HepG2 (cell line): ENCODE measurements at places on chromosomes 7 and 10. TPM values are rescaled to one million over a fixed set of nuclear protein-coding genes. Genes with fewer than 3 reads are reported as not detected.

- peaks cover 7% of the 10 kb centered on the region; the same call in 1 of the 2 replicates for H3K4me1 ChIP-seq
- no peak overlapping the region for H3K4me3 ChIP-seq
- no peak overlapping the region for H3K27ac ChIP-seq
- no peak for DNase-seq
- no peaks in the 10 kb centered on the region for H3K27me3 ChIP-seq
Measured at GRCh38 chr10:11504566-11505285, 106.7 kb downstream of the USP6NL start.

Gene SPOCK2
- total RNA-seq: 4.7 and 8.6 TPM in 2 replicates

GRCh38 chr7:158028290-158028941 is 559.2 kb downstream of the PTPRN2 start:
- peak overlapping the region; percentile 53 for H3K4me3 ChIP-seq
- peak; percentile 72 for DNase-seq
- H3K27me3 ChIP-seq: peaks cover 3% of the 10 kb centered on the region; the same call in 1 of the 2 replicates
- H3K36me3 ChIP-seq: no peaks in the 10 kb centered on the region

- peaks cover 37% of the 10 kb centered on the region for H3K4me1 ChIP-seq
- H3K27ac ChIP-seq: no peak overlapping the region
Measured at GRCh38 chr7:17084166-17084475, 202.3 kb upstream of the AGR3 start.

Gene UPK3BL1
- total RNA-seq: 3.5 and 6.3 TPM in 2 replicates

DNA sequence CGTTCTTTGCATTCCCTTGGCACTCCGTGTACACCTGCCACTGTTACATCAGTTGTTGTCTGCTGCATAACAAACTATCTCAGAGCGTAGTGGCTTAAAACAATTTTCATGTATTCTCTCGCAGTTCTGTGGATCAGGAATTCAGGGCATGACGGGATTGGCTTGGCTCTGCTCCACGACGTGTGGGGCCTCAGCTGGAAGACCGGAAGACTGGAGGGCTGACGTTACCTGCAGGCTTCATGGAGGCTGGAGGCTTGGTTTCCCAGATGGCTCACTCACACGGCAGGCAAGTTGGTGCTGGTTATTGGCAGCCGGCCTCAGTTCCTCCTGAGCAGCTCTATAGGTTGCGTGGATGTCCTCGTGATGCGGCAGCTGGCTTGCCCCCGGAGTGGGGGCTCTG is 25.5 kb downstream of the NYAP1 start:
- H3K27ac ChIP-seq: no peak overlapping the region
- H3K4me3 ChIP-seq: no peak overlapping the region; the same call in 1 of the 2 replicates
- peaks cover 22% of the 10 kb centered on the region for H3K4me1 ChIP-seq
- H3K36me3 ChIP-seq: no peaks in the 10 kb centered on the region
- no peaks in the 10 kb centered on the region for H3K27me3 ChIP-seq

DNA sequence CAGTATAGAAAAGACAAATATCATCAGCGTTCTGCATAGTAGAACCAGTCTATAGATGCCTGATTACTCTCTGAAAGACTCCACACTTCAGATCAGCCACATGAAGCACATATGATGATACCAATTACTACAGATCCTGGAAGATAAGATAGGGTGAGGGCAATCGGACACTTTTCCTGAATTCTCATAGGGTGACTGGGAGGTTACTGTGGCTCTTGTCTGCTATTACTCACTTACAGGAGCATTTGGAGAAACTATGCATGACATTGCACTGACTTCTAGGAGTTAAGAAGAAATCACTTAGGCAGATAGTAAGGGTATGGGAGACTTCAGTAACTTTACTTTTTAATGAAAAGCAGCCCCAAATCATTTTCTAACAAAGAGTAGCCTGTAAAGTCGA is 1140.9 kb downstream of the XPNPEP1 start:
- no peaks in the 10 kb centered on the region for H3K36me3 ChIP-seq
- no peak for DNase-seq
- no peak overlapping the region for H3K4me3 ChIP-seq
- H3K27ac ChIP-seq: no peak overlapping the region

Gene ARMH3
- 8.4 and 10.8 TPM in 2 replicates for total RNA-seq

DNA sequence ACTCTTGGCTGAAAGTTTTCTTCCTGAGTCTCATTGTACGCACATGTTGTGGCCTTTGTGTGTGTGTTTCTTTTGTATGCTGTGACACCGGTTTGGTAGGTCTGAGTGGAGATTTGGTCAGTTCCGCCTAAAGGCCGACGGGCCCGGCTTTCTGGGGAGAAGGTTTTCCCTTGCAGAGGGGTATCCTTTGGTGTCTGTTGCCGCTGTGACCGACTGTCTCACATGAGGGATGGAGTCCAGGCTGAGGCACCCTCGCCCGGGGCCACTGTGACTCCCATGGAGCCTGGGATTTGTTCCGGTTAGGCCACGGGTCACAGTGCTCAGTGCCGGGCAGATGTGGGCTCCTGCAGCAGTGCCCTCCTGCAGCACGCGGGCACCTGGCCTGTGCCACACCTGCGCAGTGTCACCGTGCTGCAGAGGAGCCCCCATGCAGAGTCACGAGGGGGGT is 19.4 kb downstream of the INPP5A start:
- no peak overlapping the region for H3K27ac ChIP-seq
- peaks cover 14% of the 10 kb centered on the region for H3K4me1 ChIP-seq
- no peak overlapping the region for H3K4me3 ChIP-seq
- H3K27me3 ChIP-seq: no peaks in the 10 kb centered on the region
- peaks cover 2% of the 10 kb centered on the region; the same call in 1 of the 2 replicates for H3K36me3 ChIP-seq
- no peak for DNase-seq

GRCh38 chr10:28677888-28678686 is 766 bp downstream of the BAMBI start:
- peak overlapping the region; percentile 93 for H3K4me3 ChIP-seq
- peaks cover 31% of the 10 kb centered on the region for H3K27me3 ChIP-seq
- DNase-seq: no peak
- peaks cover 7% of the 10 kb centered on the region for H3K36me3 ChIP-seq
- H3K27ac ChIP-seq: peak overlapping the region; percentile 71

Gene ZNF488
- total RNA-seq: 0.13 and 0.17 TPM in 2 replicates

Gene NCOA4
- total RNA-seq: 306 and 519 TPM in 2 replicates

Gene MYO3A
- total RNA-seq: not detected in 2 replicates

Gene MCU
- total RNA-seq: 25.9 and 28.7 TPM in 2 replicates

GRCh38 chr10:42477170-42477569 is 161.2 kb downstream of the ZNF33B start:
- H3K27me3 ChIP-seq: no peaks in the 10 kb centered on the region; the same call in none of the 2 replicates
- H3K4me1 ChIP-seq: no peaks in the 10 kb centered on the region
- H3K4me3 ChIP-seq: no peak overlapping the region
- H3K36me3 ChIP-seq: no peaks in the 10 kb centered on the region
- no peak for DNase-seq

- H3K27ac ChIP-seq: no peak overlapping the region
- no peak overlapping the region for H3K4me3 ChIP-seq
- no peaks in the 10 kb centered on the region for H3K4me1 ChIP-seq
Measured at GRCh38 chr7:102170393-102170970, 116.2 kb upstream of the SH2B2 start.

Gene GPNMB
- 1.6 TPM in 2 replicates for total RNA-seq

GRCh38 chr10:92734301-92734700 is 44.5 kb downstream of the HHEX start:
- H3K4me3 ChIP-seq: no peak overlapping the region
- no peaks in the 10 kb centered on the region for H3K36me3 ChIP-seq
- no peak for DNase-seq
- no peaks in the 10 kb centered on the region for H3K4me1 ChIP-seq

DNA sequence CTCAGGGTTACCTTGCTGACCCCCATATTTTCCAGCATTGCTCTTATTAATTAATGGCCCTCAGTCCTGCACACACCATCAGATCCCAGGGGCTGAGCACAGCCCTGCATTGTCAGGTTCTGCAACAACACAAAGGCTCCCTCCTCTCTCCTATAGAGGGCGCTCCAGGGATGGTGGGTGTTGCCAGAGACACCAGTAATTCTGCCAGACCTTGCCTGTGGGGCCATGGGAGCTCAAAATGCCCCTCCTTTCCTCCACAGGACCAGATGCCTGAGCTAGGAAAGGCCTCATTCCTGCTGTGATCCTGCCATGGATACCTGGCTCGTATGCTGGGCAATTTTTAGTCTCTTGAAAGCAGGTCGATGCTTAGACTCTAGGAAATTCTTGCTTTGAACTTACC is 42.8 kb upstream of the PRSS58 start:
- H3K4me1 ChIP-seq: no peaks in the 10 kb centered on the region
- no peaks in the 10 kb centered on the region for H3K36me3 ChIP-seq
- no peak overlapping the region for H3K27ac ChIP-seq
- H3K27me3 ChIP-seq: no peaks in the 10 kb centered on the region; the same call in 1 of the 2 replicates
- H3K4me3 ChIP-seq: no peak overlapping the region

DNA sequence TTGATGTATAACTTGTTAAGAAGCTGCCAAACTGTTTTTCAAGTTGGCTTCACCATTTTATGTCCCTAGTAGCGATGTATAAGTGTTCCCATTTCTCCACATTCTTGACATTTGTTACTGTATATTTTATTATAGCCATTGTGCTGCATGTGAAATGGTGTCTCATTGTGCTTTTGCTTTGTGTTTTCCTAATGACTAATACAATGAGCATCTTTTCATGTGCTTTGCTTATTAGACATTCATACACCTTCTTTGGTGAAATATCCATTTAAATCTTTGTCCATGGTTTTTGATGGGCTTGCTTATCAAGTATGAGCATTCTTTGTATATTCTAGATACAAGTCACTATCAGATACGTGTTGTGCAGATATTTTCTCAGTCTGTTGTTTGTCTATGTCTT is 203.0 kb downstream of the CCSER2 start:
- peaks cover 7% of the 10 kb centered on the region for H3K4me1 ChIP-seq
- DNase-seq: no peak
- H3K27me3 ChIP-seq: no peaks in the 10 kb centered on the region
- H3K36me3 ChIP-seq: no peaks in the 10 kb centered on the region
- H3K27ac ChIP-seq: no peak overlapping the region

DNA sequence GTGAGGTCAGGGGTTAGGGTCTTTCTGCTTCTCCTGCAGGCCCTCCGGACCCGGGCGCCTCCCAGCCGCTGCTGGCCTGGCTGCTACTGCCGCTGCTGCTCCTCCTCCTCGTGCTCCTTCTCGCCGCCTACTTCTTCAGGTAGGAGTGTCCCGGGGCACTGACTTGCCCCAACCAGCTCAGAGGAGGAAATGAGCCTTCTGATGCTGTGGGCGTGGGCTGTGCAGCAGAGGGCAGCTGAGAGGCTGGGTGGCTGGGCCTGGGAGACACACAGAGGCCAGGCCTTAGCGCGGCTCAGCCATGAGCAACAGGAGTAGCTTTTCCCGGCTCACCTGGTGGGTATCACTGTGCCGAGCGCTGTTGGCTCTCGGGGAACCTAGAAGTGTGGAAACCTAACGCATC is 78.9 kb downstream of the MKI67 start:
- peaks cover 6% of the 10 kb centered on the region for H3K27me3 ChIP-seq
- H3K4me3 ChIP-seq: no peak overlapping the region
- no peak for DNase-seq
- peaks cover 13% of the 10 kb centered on the region for H3K4me1 ChIP-seq
- no peaks in the 10 kb centered on the region for H3K36me3 ChIP-seq
- no peak overlapping the region for H3K27ac ChIP-seq

- no peaks in the 10 kb centered on the region for H3K4me1 ChIP-seq
- no peak for DNase-seq
- no peaks in the 10 kb centered on the region; the same call in 1 of the 2 replicates for H3K36me3 ChIP-seq
- no peak overlapping the region for H3K4me3 ChIP-seq
- no peak overlapping the region for H3K27ac ChIP-seq
Measured at GRCh38 chr10:127351542-127351941, 155.2 kb upstream of the INSYN2A start.

Gene THSD7A
- 0.07 TPM in 1 of 2 replicates, not detected in the other for total RNA-seq

- no peaks in the 10 kb centered on the region for H3K4me1 ChIP-seq
- peaks cover 5% of the 10 kb centered on the region for H3K27me3 ChIP-seq
- H3K4me3 ChIP-seq: no peak overlapping the region
- no peaks in the 10 kb centered on the region for H3K36me3 ChIP-seq
Measured at GRCh38 chr10:69951658-69952057, 101.0 kb upstream of the MACROH2A2 start.

Gene COMTD1
- total RNA-seq: 9.8 and 18.4 TPM in 2 replicates

DNA sequence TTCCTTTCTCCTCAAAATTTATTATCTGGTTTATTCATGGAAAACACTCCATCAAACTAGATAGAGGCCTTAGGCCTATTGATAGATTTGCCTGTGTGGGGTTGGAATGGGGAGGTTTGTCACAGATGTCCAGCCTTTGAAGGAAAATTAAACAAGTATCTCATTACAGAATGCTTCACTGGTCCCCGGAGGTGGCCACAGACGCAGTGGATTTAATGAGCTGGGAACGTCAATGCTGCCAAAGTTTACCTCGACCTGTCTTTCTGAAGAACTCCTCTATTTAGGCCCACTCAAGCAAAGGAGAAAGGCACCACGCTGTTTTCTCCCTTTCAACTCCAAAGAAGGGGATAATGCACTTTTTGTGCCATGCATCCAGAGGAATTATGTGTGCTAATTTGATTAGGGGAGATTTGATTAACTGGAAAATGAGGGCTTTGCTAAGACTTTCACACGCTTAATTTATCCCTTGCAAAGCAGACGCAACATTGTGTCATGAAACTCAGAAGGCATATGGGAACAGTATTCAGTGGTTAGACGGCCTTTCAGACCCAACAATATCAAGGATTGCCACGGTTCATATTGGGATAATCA is 558.8 kb upstream of the GALNT17 start:
- no peak for DNase-seq
- H3K4me3 ChIP-seq: no peak overlapping the region
- peaks cover 33% of the 10 kb centered on the region for H3K4me1 ChIP-seq
- no peak overlapping the region for H3K27ac ChIP-seq
- H3K27me3 ChIP-seq: no peaks in the 10 kb centered on the region
- no peaks in the 10 kb centered on the region for H3K36me3 ChIP-seq

Gene SH2D4B
- not detected in 2 replicates for total RNA-seq

DNA sequence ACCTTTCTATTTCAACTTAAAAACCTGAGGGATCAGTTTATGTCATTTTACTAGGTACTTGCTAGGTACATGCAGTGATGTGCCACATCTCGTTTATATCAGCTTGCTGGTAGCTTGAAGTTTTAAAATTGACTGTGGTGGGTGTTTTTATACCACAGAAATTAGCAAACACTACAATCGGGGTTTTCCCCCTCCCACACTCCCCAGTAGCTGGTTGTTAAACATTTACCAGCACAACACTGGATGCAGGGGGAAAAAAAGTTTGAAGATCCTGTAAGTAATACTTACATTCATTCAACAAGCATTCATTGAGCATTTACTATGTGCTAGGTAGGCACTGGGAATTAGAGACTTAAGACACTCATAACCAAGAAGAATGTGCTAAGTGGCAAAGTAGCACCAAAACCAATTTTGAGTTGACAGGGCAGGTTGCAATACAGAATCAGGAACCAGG is 32.6 kb downstream of the USP6NL start:
- no peaks in the 10 kb centered on the region for H3K36me3 ChIP-seq
- H3K4me1 ChIP-seq: peaks cover 44% of the 10 kb centered on the region
- no peak overlapping the region for H3K4me3 ChIP-seq
- no peak overlapping the region for H3K27ac ChIP-seq
- no peaks in the 10 kb centered on the region for H3K27me3 ChIP-seq
- no peak for DNase-seq
